ENCODE measurements at places on chromosomes 11 and 22. TPM values are rescaled to one million over a fixed set of nuclear protein-coding genes. Genes with fewer than 3 reads are reported as not detected.
A peak's percentile ranks its signal among the peaks of the same experiment; 100 is the strongest.

DNA sequence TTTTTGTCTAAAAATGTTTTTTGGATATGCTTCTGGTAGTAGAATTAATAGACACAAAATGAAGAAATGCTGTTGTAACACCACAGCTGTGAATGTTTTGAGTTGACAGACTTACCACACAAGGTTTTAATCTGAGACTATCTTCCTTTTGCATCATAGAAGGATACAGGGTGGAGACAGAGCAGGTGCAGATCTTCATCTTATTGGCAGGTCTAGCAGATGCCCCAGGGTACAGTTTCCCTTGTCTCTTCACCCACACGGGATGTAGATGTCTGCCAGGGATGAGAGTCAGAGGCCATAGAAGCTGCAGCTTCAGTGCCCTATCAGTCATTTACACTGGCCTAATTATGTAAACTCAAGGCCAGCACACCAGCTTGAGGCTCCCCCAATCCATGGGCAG is 985 bp downstream of the OOSP3 start:
- H3K4me3 ChIP-seq = no peak overlapping the region
- H3K4me1 ChIP-seq = no peaks in the 10 kb centered on the region
- no peaks in the 10 kb centered on the region for H3K36me3 ChIP-seq
- DNase-seq = no peak
- H3K27ac ChIP-seq = no peak overlapping the region

PRSS23 gene
- total RNA-seq = 0.35 TPM

DNA sequence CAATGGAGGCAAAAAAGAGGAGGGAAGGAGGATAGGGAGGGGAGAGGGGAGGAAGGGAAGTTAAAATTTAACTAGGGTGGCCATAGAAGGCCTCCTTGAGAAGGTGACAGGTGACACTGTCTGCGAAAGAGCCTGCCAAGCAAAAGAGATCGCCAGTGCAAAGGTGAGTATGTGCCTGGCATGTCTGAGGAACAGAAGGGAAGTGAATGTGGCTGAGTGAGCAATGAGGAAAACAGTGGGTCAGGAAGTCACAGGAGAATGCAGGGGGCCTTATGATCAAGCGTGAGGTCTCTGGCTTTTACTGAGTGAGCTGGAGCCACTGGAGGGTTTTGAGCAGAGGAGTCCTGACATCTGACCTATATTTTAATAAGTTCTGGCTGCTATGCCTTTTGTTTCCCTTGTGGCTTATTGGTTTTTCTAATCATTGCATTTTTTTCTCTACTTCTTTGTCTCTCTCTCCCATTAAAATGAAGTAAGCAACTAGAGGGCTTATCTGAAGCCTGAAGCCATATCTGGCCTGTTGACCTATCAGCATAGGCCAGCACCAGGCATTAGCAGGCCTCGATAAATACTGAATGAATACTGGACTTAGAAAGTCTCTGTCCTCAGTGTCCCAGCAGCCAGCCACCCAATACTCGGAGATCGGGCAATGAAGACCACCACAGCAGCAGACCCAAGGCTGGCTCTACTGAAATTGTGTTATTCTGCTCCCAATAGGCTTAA is 5.6 kb downstream of the AP1B1 start:
- DNase-seq = no peak
- no peak overlapping the region for H3K27ac ChIP-seq
- H3K4me3 ChIP-seq = no peak overlapping the region
- H3K4me1 ChIP-seq = peaks cover 59% of the 10 kb centered on the region
- H3K27me3 ChIP-seq = no peaks in the 10 kb centered on the region

DNA sequence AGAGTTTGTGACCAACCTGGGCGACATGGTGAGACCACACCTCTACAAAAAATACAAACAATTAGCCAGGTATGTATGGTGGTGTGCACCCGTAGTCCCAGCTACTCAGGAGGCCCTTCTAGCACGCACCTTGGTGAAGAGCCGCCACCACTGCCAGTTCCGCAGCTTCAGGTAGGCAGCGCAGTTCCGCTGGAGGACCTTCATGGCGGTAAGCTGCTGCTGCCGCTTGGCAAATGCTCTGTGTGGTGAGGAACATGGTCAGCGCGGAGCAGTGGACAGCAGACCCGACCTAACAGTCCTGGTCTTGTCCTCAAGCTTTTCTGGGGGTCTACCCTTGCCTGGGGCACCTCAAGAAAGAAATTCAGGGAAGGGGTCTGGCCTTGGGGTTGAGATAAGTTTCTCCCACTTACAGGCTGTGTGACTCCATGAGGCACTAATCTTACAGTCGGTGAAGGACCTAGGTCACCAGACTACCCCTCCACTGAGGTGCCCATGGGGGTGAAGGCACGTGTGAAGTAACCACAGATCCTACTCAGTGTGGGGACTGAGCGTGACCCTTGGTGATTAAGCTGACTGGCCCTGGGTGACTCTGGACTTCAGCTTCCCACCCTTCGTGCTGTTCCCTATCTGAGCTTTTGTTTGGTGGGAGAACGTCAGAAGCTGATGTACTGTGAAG is 49.6 kb downstream of the APOL1 start:
- no peaks in the 10 kb centered on the region for H3K27me3 ChIP-seq
- no peak for DNase-seq
- H3K4me1 ChIP-seq = peaks cover 13% of the 10 kb centered on the region
- H3K27ac ChIP-seq = no peak overlapping the region

DNA sequence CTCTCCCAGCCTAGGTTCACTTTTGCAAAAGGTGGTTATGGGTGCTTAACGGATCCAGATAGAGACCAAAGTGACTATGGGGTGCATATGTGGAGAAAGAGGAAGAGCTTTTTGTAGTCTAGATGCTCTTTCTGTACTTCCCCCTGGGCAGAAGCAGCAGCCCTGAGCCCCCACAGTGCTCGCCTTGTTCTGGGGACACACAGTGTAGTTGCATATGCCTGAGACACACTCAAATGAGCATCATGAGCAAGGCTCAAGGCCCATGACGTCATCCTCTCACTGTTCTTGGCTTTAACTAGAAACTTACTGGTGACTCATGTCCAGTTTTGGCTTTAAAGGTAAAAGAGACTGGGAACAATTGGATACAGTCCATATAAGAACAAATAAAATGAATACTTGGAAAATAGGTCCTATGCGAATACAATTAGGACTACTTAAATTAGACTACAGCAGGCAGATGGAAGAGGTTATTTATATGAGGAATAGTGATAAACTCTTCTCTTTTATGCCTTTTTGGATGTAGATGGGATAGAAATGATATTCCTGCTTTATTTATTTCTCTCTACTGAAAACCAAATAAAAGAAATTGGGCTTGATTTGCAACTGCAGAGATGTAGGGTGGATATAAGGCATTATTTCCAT is 20.1 kb upstream of the PEX26 start:
- peaks cover 4% of the 10 kb centered on the region for H3K4me1 ChIP-seq
- no peak for DNase-seq
- H3K27ac ChIP-seq = no peak overlapping the region
- H3K27me3 ChIP-seq = peaks cover 7% of the 10 kb centered on the region
- no peak overlapping the region for H3K4me3 ChIP-seq

GPR83 gene
- 0.05 TPM for total RNA-seq

DNA sequence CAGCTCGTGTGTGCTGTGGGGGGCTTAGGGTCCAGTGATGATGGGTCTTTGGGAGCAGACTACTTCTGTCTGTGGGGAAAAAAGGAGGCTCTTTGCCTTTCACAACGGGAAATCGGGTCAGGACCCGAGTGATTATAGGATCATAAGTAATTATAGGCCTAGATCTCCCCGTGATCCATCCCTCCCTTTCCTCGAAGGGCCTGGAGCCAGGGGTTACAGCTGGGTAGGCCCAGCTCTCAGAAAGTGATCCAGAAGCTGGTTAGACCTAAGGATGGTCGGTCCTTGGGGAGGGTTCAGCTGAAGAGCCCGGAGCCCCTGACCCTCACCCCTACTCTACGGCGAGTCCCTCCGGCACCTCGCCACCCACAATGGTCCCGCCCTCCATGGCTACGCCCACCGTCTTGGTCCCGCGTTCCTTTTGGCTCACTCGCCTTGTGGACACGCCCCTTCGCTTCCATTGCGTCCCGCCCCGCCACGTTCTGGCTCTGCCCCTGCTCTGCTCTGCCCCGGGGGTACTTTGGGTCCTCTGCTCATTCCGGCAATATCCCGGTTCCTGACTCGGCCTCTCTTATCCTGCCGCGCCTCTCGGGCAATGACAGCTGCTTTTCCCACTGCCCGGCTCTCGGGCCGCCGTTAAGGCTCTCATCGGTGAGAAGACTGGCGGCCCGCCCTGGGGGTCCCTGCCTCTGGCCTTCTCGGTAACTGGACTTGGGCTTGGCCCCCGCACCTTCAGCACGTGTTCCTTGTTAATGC is 5.0 kb downstream of the IGSF22 start:
- no peak overlapping the region for H3K27ac ChIP-seq
- peaks cover 3% of the 10 kb centered on the region for H3K4me1 ChIP-seq
- peak; percentile 74 for DNase-seq
- no peaks in the 10 kb centered on the region for H3K36me3 ChIP-seq
- peaks cover 8% of the 10 kb centered on the region for H3K27me3 ChIP-seq
- peak overlapping the region; percentile 73 for H3K4me3 ChIP-seq

DNA sequence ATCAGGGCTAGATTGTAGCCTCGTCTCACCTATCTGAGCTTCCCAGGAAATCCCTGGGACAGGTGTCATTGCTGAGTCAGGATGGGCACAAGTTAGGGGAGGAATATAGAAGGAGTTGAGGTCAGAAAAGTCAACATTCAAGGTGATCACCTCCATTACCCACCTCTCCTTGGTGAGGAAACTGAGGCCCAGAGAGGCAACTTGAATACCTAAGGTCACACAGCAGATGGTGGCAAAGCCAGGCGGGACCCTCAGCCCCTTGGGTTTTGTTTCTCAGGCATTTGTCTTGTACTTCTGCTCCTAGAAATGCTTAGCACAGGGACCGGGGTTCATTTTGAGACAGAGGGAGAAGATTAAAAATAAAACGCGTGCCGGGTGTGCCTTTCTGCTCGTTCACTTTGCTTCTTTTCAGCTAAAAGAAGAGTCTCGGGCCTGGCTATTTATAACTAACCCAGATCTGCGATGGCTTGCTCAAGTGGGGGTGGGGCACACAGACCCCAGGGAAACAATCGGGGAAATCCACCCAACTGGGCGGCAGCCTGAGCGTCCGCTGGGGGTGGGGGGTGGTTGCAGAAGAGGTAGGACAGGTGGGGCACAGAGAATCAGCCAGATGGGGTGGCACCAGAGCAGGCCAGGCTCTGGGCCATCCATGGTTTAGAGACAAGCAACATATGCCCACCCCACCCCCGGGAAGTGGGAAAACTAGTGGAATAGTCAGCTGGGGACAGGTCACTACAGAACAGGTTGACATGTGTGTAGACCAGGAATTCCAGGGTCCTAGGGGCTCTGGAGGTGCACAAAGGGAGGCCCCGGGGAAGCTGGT is 3.9 kb upstream of the GNAZ start:
- no peaks in the 10 kb centered on the region for H3K36me3 ChIP-seq
- no peak overlapping the region for H3K4me3 ChIP-seq
- H3K27ac ChIP-seq = no peak overlapping the region
- no peak for DNase-seq
- peaks cover 23% of the 10 kb centered on the region for H3K27me3 ChIP-seq

DDIAS gene
- total RNA-seq = 14.7 TPM

GRCh38 chr11:118888398-118888797 is 4.7 kb downstream of the CXCR5 start:
- no peak for DNase-seq
- H3K4me3 ChIP-seq = no peak overlapping the region
- no peak overlapping the region for H3K27ac ChIP-seq

DNA sequence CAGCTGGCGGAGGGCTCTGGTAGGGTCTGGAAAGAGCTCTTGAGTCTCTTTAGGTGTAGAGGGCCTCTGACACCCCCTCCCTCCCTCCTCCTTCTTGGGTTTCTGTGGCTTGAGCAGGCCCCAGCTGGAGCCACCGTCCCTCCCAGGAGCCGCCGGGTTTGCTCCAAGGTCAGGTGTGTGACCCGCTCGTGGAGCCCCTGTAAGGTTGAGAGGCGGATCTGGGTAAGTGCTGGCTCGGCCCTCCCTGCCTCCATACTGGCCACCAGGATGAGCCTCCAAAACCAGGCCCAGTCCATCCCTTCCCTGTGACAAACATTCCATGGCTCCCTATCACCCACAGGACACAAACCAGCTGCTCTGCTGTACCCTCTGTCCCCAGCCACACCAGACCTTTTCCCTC is 9.3 kb downstream of the PLEKHB1 start:
- H3K4me1 ChIP-seq = peaks cover 1% of the 10 kb centered on the region
- H3K4me3 ChIP-seq = no peak overlapping the region
- no peak for DNase-seq

DNA sequence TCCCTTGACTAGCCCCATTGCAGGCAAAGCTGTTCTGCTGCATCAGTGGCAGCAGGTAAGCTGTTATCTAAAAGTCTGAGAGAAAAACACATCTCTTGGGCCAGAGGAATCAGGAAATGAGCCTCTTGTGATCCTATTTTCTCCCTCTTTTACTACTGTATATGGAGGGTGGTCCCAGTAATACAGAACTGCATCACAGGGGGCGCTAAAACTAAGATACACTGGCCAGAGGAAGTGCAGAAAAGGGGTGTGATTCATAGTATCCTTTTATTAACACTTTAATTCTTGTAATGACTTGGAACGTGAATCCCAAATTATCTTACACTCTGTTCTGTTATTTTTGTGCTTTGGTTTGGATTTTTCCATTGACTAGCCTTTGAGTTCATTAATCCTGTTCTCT is 8.8 kb upstream of the MED17 start:
- H3K36me3 ChIP-seq = peaks cover 16% of the 10 kb centered on the region
- no peaks in the 10 kb centered on the region for H3K4me1 ChIP-seq
- no peak overlapping the region for H3K27ac ChIP-seq
- no peak overlapping the region for H3K4me3 ChIP-seq

KCNK4 gene
- total RNA-seq = not detected

GRCh38 chr22:28375761-28376534 is 303.7 kb downstream of the TTC28 start:
- peaks cover 51% of the 10 kb centered on the region for H3K4me1 ChIP-seq
- no peak for DNase-seq
- H3K4me3 ChIP-seq = no peak overlapping the region
- H3K36me3 ChIP-seq = peaks cover 2% of the 10 kb centered on the region

LRRC56 gene
- 2.0 TPM for total RNA-seq

APOA5 gene
- total RNA-seq = not detected

GRCh38 chr11:86442827-86443226 is 68.1 kb downstream of the CCDC81 start:
- H3K27ac ChIP-seq = no peak overlapping the region
- H3K36me3 ChIP-seq = no peaks in the 10 kb centered on the region
- H3K4me1 ChIP-seq = peaks cover 11% of the 10 kb centered on the region
- no peak for DNase-seq
- no peak overlapping the region for H3K4me3 ChIP-seq

All from activated CD4-positive, alpha-beta T cell treated with anti-CD3 and anti-CD28 coated beads, Interleukin-2, amount 10 ng/mL, durations not matched to agents 7 days and 5 days (primary cell).